Cardiac ventricle fibroblast (primary cell): ENCODE measurements at places on chromosomes 3 and 15. TPM values are rescaled to one million over a fixed set of nuclear protein-coding genes. Genes with fewer than 3 reads are reported as not detected.

ZDHHC23 gene
- total RNA-seq, result 0.56 and 1.1 TPM in 2 replicates

ROBO1 gene
- 38.6 and 42.6 TPM in 2 replicates for total RNA-seq

BUB1B gene
- total RNA-seq, result 0.81 and 1.6 TPM in 2 replicates

FURIN gene
- 34.9 and 38.6 TPM in 2 replicates for total RNA-seq

RAMAC gene
- total RNA-seq, result 13.0 and 17.2 TPM in 2 replicates
